ENCODE measurements at places on chromosomes 12 and 14.

DNA sequence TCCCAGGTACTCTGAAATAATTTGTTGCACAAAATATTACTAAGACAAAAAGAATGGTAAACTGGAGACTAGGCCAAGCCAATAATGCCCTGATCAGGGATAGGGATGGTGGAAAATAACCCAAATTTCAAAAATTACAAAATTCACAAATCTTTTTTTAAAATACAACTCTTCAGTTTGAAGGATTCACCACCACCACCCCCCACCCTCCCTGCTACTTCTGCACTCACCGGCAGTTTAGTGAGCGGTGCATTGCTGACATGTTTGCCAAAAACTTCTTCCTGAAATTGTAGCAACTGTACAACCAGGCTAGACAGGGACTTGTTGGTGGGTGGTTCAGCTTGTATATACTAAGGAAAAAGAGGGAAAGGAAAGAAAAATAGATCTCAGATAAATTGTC is 2.3 kb downstream of the SMARCC2 start:
- DNase-seq: no peak

DNA sequence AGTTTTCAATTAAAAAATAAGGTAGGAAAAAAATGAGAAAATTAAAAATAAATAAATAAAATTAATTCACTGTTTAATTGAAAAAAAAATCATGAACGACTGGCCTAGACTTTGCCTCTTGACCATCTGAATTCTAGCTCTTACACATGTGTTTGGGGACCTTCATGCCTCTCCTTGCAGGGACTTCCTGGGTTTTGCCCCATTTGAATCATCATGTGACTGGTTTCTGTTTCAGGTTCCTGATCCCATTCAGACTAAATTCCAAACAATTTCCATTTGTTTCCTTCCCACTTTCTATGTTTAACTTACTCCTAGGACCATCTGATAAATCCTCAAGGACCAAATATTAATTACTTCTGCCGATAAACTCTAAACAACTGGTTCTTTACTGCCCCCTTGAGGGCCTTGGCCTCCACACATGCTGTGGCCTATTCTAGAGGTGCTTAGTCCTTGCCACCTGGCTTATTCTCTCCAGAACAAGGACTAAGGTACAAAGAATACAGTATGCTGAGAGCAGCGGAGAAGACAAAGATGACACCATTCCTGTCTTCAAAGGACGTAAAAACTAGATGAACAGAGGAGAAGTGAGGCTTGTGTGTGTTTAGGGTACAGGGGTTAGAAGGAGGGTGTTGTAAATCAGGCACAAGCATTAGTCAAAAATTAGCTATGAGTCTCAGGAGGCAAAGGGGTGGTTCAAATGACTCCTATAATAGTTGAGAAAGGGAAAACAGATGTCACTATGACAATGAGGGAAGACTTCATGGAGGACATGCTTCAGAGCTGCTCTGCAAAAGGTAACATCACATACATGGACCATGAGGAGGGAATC is 125.8 kb upstream of the AVPR1A start:
- DNase-seq: peak; percentile 40

DNA sequence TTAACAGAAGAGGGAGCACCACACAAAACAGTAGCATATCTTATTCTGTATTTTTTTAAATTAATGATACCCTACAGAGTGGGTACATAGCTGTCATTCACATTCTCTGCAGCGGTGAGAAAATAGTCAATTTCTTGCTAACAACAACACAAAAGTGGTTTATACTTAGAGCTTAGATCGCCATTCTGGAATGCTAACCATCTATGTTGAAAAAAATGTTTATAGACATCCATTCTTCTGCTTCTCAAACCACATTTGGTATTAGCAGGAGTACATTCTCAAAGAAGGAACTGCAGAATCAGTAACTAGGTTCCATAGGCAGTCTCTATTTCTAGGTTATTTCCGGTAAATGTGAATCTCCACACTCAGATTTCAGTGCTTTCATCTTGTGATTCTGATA is 185.9 kb downstream of the PPFIA2 start:
- no peak for DNase-seq

GRCh38 chr14:24363401-24363800 is 4.6 kb upstream of the NFATC4 start:
- no peak for DNase-seq

DNA sequence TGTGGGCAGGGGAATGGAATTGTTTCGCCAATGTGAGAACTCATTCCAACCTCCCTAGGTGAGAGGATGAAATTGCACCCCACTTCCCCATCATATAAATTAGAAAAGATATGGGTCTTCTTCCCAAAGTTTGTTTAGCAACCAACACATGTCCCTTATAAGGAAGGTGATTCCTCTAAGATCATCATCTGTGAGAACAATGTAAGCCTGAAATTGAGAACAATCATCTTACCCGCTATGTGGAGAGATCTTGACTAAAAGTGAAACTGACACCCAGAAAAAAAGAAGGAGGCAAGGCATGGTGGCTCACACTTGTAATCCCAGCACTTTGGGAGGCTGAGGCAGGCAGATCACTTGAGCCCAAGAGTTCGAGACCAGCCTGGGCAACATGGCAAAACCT is 173.2 kb upstream of the HMGA2 start:
- no peak for DNase-seq

All from neuronal stem cell (in vitro differentiated cells).